ENCODE measurements at places on chromosomes 3 and 15.

DNA sequence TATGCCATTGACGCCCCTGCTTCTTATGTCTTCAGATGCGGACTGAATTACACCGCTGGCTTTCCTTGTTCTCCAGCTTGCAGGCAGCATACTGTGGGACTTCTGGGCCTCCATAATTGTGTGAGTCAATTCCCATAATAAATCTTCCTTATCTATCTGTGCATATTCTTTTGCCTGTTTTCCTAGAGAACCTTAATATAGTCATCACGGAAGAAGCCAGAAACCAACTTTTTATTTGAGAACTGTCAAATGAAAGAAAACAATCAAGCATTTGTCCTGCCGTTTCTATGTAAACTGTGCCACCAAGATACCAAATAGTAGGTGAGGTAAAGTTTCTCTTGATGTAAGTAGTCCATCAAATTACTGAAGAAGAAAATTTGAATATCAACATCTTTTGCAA lies 51.8 kb upstream of the B3GALNT1 start:
- DNase-seq, result no peak

DNA sequence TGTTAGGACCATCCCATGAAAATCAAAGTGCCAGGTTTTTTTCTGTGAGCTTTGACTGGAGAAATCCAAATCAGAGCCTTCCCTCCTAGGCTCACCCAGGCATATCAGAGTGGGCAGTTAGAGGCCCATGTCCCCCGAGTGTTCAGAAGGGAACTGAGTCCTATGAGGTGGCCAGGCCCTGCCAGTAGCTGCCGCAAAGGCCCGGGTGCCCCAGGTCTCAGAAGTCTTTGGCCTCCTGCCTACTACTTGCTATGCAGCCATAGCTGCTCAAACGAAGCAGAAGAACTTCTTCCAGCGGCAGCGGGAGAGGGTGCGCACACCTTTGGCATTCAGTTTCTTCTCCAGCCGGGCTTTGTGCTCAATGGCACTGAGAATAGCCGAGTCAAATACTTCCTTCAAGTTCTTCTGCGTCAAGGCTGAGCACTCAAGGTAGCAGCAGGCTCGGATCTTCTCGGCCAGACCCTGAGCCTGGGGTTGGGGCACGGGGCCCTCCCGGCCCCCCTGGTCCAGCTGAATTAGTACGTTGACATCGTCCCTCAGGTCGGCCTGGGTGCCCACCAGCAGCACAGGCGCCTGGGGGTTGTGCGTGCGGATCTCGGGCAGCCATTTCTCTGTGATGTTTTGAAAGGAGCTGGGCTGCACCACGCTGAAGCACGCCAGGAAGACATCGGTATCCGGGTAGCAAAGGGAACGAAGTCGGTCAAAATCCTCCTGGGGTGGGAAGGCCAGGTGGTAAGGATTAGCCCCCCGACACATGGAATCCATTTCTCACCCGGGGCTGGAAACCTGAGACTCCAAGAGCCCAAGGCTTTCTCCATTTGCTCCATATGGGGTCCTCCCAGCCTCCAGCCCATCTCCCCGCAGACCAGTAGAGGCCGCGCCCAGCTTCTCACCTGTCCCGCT lies 992 bp downstream of the RHOV start:
- DNase-seq, result no peak

DNA sequence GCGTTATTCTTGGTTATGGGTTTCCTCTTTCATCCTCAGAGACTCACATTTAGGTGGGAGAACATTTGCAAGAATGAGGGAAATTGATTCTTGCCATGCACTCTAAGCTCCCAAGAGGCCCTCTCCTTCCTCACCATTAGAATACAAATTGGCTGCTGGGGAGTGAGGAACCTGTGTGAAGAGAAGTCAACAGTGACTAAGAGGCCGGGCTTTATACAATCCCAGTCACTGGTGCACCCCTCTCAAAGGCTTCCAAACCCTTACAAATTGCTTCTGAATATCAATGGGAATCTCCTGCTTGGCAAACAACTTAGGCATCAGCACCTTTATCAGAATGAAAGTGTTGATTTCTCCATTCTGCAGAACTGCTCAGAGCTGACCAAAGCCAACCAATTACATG lies 16.5 kb upstream of the RGMA start:
- no peak for DNase-seq

GRCh38 chr3:45782381-45782780 lies 14.0 kb downstream of the SLC6A20 start:
- DNase-seq, result no peak

DNA sequence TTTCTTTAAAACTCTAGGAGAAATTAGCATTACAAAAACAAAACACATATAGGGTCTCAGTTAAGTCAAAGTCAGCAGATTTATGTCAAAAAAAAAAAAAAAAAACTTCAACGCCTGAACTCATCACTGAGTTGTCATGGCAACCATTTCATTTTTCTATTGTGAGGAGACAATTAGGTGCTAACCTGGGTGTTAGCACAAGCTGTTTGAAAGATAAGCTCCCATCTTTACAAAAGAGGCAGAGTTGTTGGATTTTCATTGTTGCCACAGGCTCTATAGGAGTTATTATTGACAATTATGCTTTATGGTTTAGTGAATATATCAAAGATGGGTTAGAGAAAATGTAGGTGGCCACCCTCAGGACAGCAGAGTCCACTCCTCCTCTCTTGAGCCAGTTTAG lies 806.9 kb downstream of the GRM7 start:
- no peak for DNase-seq

DNA sequence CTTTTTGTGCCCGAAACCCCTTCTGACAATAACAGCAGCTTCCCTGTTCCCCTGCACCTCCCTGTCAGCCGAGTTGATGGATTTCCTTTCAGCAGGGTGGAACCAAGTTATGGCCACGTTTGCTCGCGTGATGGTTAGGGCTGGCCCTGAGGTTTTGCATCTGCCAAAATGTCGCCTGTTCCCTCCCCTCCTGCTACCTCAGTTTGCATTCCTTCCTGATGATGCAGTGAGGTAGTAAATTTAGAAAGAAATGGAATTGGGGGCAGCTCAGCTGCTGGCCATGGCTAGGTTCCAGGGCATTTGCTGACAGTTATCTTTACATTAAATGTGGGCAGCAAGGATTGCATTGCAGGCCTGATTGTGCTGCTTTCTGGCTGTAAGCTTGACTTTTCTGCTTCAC lies 13.2 kb downstream of the LIMD1 start:
- DNase-seq, result no peak

GRCh38 chr3:126983653-126984390 lies 907 bp downstream of the PLXNA1 start:
- peak; percentile 20 for DNase-seq

DNA sequence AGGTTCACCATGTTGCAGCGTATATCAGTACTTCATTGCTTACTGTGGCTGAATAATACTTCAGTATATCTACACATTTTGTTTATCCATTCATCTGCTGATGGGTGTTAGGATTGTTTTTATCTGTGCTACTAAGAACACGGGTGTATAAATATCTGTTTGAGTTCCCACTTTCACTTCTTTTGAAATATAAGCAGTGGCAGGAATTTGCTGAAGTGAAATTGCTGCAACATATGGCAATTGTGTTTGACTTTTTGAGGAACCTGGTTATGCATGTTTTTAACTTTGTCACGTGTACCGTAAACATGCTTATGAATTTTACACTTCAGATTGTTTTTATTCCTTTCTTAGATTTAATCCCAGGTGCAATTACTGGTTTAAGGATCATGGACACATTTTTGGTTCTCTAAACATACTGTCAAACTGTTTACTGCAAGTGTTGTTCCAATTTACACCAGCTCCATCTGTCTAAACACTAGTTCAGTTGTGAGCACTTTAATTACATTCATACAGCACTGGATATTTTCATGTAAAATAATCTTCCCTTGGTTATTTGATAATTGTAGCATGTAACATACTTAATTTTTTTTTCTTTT lies 23.1 kb downstream of the TRAK1 start:
- DNase-seq, result no peak

DNA sequence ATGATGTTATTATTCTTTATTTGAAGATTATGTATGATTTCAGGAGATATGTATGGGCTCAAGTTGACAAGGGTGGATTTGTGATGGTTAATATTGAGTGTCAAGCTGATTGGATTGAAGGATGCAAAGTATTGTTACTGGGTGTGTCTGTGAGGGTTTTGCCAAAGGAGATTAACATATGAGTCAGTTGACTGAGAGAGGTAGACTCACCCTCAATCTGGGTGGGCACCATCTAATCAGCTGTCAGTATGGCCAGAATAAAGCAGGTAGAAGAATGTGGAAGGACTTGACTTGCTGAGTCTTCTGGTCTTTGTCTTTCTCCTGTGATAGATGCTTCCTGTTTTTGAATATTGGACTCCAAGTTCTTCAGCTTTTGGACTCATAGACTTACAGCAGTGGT lies 973.7 kb downstream of the MCTP2 start:
- no peak for DNase-seq

- DNase-seq, result no peak
Observed at GRCh38 chr3:24226397-24226796, 268.3 kb downstream of the THRB start.

- no peak for DNase-seq
Observed at GRCh38 chr3:127424766-127425504, 137.1 kb upstream of the PRR20G start.

GRCh38 chr3:9891072-9891622 lies 737 bp downstream of the JAGN1 start:
- DNase-seq, result no peak

Measured in activated T-helper 9 cell treated with anti-CD3 and anti-CD28 coated beads, Interleukin-2, amount 50 U/mL, for 16 hours (primary cell).